ENCODE measurements at places on chromosomes 7 and 10.
A peak's percentile ranks its signal among the peaks of the same experiment; 100 is the strongest.

GRCh38 chr10:35172574-35172973, 45.9 kb downstream of the CREM start:
- DNase-seq = no peak

- DNase-seq = no peak
Measured at GRCh38 chr10:132357286-132358058, 25.5 kb downstream of the LRRC27 start.

DNA sequence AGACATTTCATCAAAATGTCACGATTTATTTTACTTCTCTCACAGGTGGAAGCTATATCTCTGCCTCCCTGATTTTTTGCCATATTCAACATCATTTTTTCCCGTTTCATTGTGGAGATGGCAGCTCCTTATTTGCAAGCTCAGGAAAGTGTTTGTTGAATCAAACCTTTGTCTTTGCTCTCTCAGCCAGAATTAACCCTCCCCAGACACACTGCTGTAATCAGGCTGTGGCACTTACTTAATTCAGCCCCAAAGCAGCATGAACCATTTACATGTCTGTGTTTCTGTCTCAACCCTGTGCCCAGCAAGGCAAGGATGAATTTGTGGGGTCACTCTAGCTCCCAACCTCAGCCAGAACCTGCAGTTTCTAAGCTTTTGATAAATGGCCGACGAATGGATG, 397.2 kb downstream of the TCERG1L start:
- DNase-seq = no peak

DNA sequence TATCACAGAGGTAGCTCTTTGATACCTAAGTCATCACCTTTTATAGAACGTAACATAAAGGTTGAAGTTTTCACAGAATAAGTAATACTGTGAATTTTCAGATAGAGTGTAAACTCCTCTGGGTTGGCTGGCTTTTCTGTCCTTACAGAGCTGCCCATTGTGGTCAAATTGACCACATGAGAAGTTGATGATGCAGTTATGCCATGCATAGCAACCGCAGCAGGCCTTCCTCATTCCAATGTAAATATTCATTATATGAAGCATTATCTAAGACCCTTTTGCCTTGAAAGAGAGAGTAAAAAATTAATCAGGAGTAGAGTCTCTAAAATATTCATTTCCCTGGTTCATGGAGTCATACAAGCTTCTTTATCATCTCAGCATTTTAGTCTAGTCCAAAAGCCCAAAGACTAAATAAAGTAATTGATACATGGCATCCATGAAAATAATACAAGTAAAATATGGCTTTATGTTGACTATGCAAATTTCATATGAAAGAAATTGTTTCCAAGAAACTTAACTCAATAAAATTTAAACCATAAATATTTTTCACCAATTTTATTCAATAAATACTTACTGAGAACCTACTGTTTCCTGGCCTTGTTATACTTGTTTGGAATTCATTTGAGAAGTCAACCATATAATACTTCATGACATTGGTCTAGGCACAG, 516.4 kb downstream of the PCDH15 start:
- no peak for DNase-seq

DNA sequence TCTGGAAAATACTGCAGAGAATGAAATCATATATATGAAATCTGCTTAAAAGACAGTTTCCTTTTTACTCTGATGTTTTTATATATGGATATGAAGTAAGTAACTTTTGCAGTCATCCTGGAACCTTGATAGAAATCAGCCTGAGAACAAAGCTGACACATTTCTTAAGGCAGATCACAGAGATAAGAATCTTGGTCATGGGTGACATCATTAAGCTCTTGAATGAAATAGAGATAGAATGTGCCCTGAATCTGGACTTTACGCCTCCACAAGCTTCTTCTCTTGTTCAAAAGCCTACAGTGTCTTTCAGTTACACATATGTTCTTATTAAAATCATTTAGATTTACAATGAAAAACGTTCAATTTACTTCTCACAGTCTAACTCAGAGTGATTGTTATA, 319.1 kb upstream of the CNTNAP2 start:
- DNase-seq = no peak

DNA sequence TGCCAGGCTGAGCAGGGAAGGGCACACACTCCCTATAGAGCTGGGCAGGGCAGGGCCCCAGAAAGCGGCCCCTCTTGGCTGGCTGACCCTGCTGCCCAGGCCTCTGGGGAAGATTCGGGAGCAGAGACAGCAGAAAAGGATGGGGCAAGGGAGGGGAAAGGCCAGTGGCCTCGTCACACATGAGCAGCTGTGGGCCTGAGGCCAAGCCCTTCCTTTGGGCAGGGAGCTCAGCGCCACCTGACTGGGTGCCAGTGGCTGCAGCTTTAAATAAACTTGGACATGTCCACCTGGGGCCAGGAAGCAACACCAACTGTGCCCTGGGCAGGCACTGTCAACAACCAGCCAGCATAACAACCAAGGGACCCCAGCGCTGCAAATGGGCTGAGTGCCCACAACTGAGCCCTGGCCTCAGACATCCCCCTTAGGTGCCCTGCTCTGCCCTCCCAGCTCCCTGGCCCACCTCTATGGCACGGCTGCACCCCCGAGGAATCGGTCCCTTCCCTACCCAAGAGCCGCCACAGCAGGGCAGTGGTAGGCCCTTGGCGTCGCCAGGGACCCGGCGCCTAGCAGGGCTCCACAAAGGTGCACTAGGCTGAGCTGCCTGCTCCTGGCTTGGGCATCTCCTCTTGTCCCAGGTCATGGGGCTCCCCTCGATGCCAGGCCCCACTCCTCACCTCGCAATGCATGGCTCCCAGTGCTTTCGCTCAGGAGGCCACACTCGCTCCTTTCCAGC, 2.6 kb downstream of the CAMK2B start:
- peak; percentile 34 for DNase-seq

DNA sequence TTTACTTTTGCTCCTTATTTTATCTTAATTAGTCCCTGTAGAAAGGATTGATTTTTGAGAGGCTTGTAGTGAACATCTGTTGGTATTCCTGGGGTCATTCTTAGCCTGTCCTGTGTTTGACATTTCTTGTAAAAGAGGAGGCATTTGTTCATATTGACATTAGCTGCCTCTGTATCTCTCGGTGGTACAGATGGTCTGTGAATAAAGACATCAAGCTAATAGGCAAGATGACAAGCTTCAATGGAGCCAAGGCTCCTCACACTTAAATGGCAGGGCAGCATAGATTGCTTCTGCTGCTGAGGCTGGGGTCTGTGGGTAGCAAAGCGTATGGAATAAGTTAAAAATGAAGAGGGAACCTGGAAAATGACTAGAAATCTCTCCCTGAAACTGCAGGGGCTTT, 687.6 kb downstream of the LRMDA start:
- DNase-seq = no peak

GRCh38 chr10:64257704-64258103, 736.5 kb downstream of the REEP3 start:
- DNase-seq = no peak

DNA sequence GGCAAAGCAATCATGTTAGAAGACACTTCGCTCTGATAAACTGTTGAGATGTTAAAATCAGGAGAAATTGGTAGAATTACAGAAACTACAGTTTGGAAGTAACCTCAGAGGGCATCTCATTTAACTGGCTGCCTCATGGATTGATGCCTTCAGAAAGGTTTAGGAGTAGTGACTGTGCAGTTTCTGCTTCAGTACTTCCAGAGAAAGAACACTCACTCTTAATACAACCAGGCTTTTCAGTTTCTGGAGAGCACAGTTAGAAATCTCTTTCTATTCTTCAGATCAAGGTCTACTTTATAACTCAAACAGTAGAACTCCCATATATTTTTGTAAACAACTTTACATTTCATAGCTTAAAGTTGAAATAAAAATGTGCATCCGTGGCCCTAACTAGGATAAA, 1358.9 kb upstream of the LRRTM3 start:
- no peak for DNase-seq

- no peak for DNase-seq
Measured at GRCh38 chr10:132593389-132593788, 55.8 kb downstream of the INPP5A start.

- no peak for DNase-seq
Measured at GRCh38 chr10:103613616-103614015, 120.1 kb downstream of the NEURL1 start.

- DNase-seq = no peak
Measured at GRCh38 chr7:95205665-95206225, 118.6 kb downstream of the PON1 start.

DNA sequence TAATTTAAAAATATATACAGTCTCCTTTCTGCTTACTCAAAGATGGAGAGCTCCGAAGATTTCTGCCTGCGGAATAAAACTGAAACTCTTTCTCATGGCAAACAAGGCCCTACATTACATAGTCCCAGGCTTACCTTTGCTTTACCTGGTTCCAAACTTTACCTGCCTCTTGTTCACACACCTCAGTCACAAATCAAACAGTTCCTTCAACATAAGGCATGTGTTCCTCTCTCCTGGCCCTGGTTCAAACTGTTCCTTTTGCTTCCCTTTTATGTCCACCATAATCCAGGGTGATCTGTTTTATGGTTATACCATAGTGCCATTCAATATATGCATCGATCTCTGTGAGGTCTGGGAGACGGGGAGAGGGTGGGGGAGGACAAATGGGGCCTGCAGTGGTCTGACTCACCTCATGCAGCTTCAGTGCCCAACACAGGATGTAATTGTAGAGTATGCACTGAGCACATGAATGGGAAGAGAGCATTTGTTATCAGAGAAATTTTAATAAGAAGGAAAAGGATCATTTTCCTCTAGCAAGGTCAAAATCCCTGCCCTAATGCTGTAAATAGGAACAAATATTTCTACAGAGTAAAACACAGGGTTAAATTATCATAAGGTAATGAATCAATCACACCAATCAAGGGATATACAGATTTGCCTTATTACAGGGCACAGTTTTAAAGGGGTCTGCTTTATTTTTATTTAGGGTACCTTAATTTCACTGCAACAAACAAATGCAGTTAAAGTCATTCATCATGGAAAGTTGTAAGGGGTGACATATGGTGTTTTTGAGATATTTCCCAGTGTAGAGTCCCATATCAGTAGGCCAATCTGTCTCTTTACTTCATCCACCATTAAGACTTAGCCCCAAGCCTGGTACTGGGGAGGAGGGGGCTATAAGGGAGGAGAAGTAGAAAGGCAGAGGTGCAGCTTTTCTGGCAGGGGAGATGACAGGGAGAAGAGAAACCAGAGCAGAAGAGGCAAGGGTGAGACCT, 88.8 kb upstream of the PDE1C start:
- no peak for DNase-seq

- DNase-seq = no peak
Measured at GRCh38 chr10:8369666-8370065, 315.2 kb downstream of the GATA3 start.

DNA sequence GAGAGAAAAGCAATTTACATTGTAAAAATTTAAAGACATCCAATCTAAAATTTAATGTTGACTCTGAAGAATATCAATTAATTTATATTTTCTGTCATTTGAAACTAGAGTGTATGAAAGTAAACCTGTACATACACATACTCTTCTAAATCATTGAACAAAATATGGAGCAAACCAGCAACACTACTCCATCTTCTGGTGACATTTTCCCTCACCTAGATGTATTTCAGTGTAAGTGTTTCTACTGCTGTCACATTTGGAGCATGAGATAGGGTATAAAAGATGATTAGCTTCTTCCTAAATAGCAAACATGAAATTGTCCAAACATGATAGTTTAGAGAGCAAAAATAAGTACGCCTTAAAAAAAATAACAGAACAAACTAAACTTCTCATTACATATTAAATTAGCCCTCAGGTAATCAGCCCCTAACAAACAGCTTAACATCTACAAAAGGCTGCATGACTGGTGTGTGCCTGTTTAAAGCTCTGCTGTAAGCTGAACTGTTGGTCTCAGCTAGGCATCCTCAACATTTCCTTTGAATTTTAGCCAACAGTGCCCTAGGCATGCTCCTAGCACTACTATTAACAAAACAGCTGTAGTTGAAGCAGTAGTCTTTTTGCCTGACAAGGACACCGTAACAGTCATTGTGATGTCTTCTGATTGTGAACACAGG, 189.8 kb downstream of the CTNNA3 start:
- no peak for DNase-seq

GRCh38 chr10:119845656-119846055, 27.0 kb downstream of the MCMBP start:
- no peak for DNase-seq

GRCh38 chr10:44776181-44776580, 135.0 kb upstream of the TMEM72 start:
- DNase-seq = no peak

GRCh38 chr10:111370101-111370500, 293.3 kb downstream of the ADRA2A start:
- DNase-seq = no peak

DNA sequence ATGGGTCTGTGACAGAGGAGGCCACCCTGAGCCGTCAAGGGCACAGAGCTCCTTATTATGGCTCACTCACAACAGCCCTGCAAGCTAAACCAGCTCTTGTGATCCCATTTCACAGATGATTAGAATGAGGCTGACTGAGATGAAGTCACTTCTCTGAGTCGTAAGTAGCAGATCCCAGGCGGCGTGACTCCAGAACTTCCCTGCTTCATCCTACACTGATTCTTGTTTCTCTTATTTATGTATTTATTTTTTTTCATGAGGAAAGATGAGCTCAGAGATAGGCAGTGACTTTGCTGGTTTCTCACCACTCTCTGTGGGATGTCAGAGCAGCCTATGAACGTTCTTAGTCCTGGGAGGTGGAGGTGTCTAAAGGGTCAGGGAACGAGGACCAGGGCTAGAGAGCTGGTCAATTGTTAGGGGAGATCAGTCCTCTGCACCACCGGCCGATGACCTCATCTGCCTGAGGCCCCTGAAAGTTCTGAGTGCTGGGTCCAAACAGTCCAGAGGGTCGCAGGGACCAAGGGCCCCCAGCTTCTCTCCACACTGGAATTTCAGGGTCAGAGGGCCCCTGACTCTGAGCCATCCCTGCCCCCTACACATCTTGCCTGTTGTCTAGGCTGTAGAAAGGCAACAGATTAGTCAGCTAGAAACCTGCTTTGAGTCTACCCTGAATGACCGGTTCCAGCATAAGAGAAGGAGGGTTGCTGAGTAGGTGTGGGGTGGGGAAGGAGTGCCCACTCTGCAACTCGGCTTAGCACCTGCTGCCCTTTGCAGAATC, 17.9 kb downstream of the CLRN3 start:
- no peak for DNase-seq

DNA sequence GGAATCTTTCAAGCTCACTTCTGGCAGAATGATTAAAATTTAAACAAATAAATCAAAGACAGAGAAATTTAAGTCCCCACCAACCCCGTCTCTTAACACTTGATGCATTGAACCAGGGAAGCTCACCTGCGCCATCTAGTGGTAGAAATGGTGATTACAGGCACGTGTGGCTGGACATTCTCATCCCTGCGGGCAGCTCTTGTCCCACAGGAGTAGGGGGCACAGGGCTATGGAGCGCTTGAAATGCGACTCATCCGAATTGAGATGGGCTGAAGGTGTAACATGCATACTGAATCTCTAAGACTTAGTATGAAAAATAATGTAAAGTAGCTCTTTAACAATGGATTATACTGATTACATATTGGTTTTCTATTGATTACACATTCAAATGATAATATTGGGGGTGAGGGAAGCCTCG, 24.8 kb upstream of the SLIT1 start:
- no peak for DNase-seq

DNA sequence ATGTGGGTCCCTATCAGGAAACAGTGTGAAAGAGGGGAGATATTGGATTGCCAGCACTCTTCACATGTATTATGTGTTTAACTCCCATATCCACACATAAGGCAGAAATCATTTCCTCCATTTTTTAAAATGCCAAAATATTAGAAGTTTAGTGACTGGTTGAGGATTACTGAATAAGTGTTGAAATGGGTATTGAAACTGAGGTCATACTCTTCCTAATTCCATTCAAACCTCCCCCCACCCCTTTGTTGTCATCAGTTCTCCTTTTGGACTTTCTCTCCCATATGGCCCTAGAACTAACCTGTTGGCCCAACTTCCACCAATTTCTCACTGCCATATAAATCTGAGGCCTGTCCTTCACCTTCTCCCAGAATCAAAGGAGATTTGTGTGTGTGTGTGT, 81.6 kb downstream of the EVX1 start:
- DNase-seq = no peak
